ENCODE measurements at places on chromosomes 2 and 18.

DNA sequence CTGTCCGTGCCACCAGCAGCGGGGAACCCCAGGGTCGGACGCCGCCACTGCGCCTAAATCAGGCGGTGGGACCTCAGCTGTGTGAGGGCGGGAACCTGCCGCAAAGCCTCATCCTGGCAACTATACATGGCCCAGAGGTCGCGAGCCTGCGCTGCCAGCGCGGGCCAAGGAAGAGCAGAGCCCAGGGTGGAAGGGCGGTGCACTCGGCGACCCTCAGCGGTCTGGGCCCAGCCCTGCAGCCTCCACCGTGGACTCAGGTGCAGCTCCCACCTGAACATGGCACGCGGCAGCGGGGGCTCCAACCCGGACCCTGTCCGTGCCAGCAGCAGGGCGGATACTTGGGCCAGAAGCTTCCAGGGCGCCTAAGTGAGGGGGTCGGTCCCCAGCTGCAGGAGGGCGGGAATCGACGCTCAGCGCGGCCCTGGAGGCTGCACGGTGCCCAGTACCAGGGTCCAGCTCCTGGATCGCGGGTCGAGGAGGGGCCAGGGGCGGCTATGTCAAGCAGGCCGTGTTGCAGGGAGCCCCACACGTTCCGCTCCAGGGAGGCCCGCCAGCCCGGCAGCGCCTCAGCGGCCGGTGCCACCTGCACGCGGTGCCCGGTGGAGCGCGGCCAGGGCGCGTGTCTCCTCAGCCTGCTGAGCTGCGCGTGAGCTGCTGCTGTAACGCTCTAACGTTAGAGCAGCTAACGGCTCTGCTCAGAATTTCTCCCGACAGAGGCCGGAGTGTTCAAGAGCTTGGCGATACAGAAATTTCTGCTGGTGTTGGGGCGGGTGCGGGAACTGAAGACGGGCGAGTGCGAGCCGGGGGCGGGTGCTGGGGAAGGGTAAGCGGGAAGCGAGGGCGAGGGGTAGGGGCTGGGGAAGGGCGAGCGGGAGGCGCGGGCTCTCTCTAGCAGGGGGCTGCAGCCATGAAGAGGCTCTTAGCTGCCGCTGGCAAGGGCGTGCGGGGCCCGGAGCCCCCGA lies at the start of gene ANKRD30B:
ANKRD30B (plus strand) TSS at position 660 of the 962 bp plus-strand sequence; CDS start at position 908, 248 bp downstream.
- no peak for DNase-seq

GRCh38 chr2:3490191-3491170 lies 28.9 kb downstream of the ADI1 start:
- DNase-seq: no peak

- DNase-seq: no peak
Measured at GRCh38 chr2:16121231-16121985, 181.1 kb downstream of the MYCN start.

DNA sequence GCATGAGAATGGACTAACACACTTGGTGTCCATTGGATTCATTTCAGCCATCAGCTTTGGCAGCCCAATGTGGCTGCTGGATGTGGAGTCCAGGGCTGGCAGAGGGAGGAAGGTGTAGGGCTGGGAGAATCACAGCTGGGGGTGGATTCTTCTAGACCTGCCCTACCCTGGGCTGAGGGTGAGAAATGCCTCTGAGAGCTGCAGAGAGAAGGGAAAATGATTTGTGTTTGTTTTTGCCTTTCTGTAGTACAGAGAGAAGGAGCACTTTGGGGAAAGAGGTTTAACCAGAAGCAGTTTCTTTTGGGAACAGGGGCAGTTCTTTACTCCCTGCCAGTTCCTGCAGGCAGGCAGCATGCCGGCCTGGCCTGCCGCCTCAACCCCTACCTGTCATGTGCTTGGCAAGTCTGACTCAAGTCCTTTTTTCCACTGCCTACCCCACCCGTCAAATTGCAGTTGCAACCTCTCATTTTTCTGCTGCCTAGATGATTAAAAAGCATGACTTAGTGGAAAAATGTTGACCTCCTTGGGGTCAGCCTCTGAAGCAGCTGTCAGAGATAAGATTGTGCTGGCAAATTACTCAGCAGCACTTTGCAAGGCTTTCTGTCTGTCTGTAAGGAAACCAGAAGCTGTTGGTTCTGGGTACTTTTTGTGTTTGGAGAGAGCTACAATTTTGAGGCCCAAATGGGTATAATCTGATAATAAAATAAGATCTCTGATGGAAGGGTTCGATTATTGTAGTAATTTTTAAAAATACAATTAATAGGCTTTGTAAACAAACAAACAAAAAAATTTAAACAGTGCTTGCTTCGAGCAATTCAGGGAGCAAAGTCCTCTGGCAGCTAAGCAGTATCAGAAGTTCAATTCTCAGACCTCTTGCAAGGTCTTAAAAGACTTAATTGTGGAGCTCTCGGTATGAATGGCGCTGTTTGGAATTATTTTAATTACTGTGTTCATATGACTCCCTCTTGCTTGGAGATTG lies 21.7 kb downstream of the LBH start:
- peak; percentile 71 for DNase-seq

DNA sequence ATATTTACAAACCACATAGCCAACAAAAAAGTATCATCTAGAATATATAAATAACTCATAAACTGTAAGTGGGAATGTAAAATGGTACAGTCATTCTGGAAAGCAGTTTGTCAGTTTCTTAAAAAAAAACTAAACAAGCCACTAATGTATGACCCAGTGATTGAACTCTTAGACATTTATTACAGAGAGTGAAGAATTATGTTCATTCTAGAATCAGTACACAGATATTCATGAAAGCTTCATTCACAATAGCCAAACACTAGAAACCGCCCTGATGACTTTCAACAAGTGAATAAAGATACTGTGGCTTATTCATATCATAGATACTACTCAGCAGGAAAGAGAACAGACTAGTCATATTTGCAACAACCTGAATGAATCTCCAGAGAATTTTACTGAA lies 1541.5 kb downstream of the LRP1B start:
- DNase-seq: peak; percentile 24

DNA sequence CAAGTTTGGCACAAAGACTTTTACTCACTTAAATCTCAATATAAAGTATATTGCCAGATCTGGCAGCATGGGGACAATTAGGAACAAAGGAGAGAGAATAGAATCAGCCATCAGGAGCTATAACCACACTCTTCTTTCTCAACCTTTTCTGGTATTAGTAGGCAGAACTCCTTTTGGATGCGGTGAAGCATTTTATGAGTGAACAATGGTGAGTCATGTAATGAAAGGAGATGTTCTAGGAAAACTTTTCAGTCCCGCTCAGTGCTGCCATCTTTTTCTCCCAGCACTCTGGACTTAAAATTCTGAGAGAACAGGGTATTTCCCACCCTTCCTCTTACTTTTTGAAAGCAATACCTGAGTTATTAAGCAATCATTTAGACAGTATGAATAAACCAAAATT lies 32.2 kb downstream of the PLEKHA3 start:
- peak; percentile 13 for DNase-seq

GRCh38 chr2:42792087-42792582 lies 248 bp downstream of the HAAO start:
- DNase-seq: no peak

DNA sequence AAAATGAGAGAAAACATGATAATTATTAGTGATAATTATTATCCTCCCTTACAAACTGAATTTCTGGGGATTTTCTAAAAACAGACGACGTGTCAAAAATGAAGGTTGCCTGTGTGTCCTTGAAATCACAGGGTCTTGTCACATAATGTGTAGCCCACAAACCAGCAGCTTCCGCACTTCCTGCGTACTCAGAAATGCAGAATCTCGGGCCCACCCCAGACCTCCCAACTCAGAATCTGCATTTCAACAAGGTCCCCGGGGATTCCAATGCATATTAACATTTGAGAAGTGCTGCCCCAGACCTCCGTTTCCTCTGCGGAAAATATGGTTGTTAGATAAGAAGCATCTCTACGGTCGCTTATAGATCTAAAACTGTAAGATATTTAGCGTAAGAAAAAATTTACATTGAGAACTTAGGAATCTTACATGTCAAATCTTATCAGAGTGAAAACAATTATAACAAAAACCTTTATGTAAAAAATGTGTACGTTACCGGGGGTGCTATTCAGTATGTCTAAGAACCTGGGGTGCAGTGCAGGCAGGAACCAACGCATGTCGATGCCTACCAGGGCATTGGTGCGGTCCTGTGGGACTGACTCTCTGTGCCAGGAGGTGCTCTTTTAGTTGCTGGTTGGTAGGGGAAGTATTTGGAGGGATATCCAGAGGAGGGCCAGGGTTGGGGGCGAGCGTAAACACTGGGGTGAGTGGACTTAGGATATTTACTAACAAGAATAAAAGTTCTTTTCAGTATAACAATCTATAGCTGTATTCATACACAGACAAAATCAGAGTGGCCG lies 15.2 kb downstream of the CDKL4 start:
- no peak for DNase-seq

DNA sequence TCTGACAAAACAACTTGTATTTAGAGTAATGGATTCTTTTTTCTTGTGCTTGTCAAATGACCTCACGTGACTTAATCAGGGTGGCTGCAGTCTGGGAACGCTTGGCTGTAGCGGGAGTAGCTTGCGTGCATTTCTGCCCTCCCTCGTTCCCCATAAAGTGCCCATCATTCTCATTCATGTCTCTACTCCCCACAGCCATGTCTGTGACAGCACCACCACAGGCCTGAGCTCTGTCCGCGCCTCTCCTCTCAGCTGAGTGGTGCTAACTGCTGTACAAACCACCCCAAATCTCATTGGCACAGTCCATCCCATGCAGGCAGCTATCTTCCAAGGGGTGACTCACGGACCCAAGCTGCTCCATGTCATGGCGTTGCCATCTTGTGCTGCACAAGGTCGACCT lies 161.7 kb downstream of the TSN start:
- DNase-seq: no peak

DNA sequence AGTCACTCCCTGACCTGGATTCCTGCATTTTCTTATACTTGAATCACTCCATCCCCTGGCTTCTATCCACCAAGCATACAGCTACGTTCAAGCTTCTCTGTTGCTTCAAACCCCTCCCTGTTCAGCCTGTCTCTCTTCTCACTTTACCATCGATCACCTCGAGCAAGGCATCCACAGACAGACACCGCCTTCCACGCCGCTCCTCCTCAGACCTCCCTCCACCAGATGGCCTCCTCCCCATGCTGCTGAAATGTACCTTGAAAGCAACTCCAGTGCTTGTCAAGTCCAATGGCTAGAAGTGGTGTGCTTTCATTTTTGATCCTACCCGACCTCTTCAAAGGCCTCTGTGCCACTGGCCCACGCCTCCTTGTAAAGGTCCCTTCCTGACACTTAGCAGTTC lies 131.3 kb upstream of the ACAA2 start:
- DNase-seq: peak; percentile 14

GRCh38 chr2:96985181-96985945 lies 1.0 kb downstream of the FAM178B start:
- DNase-seq: no peak

- peak; percentile 46 for DNase-seq
Measured at GRCh38 chr18:35143622-35144596, 96.9 kb upstream of the ZNF397 start.

GRCh38 chr2:197308585-197308984 lies 2.0 kb downstream of the ANKRD44 start:
- DNase-seq: no peak

GRCh38 chr2:56017784-56018183 lies 94.2 kb upstream of the EFEMP1 start:
- DNase-seq: no peak

- no peak for DNase-seq
Measured at GRCh38 chr2:105256431-105257047, 15.0 kb downstream of the GPR45 start.

DNA sequence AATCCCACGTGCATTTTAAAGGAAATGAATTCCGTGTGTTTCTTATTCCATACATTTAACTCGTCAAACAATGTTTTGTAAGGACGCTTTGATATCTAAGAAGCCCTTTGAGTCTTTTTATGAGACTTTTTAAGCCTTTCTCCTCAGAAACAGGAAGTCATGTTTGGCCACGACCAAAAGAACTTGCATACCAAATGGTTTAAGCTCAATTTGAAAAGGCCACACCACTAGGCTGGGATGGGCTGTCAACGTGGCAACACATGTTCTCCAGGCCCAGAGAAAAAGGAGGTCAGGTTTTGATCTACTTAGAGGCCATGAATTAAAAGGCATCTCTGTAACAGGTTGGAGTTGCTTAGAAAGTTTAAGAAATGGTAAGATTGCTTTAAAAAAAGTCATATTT lies 441.8 kb downstream of the CMPK2 start:
- peak; percentile 59 for DNase-seq

DNA sequence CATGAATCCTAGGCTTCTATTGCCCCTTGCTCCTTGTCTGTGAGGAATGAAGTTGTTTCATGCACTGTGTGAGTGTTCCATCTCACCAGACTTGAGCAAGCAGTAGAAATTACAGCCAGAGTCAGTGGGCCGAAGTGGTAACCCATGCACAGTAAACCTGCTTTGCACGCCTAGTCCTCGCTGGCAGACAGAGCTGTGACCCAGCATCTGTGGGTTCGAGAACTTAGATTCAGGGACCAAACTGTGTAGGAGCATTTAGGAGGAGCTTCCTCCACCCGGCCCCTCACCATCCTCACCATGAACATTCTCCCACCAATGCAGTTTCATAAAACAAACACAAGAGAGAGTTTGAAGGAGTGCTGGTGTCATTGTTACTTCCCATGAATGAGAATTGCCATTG lies 21.6 kb upstream of the TEX51 start:
- no peak for DNase-seq

- DNase-seq: no peak
Measured at GRCh38 chr2:71702071-71702970, 249.0 kb downstream of the DYSF start.

- DNase-seq: no peak
Measured at GRCh38 chr2:134324947-134325346, 71.1 kb downstream of the MGAT5 start.

GRCh38 chr18:80179857-80180558 lies 67.3 kb downstream of the PARD6G start:
- no peak for DNase-seq

DNA sequence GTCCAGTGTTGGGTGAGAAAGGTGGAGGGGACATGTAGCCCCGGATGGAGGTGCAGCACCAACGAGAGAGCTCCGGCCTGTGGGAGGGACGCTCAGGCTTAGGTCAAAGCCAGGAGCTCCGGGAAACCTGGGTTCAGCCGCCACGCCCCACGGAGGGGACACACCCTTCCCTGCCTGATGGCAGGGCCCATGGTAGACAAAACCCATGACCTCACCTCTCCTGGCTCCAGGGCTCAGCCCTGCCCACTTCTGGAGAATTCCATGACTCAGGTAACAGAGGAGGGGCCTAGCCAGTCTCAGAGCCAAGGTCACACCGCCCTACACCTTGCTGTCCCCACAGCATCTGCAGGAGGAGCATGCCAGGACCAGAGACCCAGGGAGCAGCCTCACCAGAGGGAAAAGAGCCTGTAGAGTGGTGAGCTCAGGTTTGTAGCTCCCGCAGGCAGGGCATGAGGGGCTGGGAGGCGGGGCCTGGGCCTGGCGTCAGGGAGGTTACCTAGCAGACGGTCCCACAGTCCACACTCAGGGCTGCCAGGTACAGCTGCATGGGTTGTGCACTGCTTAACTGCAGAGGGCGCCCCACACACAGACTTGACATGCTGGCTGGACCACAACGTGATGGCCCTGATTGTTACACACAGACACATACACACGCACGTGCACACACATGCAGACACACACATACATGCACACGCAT lies 70.8 kb upstream of the SMAD7 start:
- peak; percentile 31 for DNase-seq

GRCh38 chr2:162221064-162221463 lies 22.2 kb downstream of the FAP start:
- DNase-seq: peak; percentile 68

- no peak for DNase-seq
Measured at GRCh38 chr2:49935449-49935848, 781.1 kb upstream of the FSHR start.
